Suppressor macrophage (primary cell): ENCODE measurements at places on chromosomes 12 and 14.

DNA sequence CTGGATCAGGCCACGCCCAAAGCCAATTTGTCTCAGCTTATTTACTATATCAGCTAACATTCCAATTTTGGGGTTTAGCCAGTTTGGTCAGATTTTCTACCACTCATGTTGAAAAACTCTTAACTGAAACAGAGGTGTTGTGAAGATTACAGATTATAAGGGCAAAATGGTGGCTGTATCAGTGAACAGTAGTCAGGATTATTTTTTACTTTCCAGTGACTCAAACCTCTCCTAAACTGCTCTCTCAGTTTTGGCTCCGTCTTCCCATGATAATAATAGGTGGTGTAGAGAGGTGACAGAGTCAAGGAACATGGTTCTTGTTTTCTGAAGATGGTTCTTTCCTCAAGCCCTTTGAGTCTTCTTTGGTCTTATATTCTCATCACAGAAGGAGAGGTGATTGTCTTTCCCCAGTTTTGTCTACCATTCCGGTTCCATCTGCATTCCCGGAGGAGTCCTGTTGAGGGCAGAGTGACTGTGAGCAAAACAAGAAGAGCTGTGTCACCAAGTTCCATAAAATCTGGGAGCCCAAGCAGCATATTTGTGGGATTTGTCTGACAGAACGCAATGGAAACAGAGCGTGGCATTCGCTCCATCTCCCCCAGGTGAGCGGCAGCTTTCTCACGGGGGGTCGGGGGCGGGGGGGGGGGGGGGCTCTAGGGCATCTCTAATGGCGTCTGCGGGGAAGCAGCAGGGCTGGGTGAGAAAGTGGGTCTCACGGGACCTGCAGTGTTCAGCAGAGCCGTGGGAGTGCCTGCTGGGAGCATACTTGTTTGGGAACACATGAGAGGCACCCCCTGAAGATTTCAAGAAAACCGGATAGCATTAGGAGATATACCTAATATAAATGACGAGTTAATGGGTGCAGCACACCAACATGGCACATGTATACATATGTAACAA is 59.1 kb downstream of the TBC1D30 start:
- no peak for DNase-seq

DNA sequence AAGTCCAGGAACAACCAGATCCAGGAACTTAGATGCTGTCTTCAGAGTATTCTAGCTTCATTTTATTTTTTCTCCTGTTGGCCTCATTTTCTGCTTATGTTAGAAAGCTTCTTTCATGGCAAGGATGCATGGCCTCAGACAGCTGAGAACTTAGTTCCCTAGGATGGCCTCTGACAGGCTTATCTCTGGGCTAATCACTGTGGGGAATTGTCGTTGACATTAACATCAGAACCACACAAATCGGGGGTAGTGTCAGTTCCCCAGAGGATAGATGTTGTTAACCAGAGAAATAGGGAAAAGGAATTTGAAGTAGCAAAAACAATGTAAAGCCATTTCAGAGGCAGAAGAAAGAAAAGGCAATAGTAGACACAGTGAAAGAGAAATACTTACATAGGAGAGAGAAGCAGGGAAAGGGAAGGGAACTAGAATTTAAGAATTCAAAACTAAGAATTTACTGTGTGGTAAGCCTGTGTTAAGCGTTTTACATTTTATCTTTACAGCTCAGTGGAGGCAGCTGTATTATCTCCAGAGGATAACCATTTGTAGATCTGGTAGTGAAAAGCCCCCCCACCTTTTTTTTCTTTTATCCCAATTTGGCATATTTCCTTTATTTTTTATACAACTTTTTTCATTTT is 21.8 kb downstream of the FUT8 start:
- no peak for DNase-seq

DNA sequence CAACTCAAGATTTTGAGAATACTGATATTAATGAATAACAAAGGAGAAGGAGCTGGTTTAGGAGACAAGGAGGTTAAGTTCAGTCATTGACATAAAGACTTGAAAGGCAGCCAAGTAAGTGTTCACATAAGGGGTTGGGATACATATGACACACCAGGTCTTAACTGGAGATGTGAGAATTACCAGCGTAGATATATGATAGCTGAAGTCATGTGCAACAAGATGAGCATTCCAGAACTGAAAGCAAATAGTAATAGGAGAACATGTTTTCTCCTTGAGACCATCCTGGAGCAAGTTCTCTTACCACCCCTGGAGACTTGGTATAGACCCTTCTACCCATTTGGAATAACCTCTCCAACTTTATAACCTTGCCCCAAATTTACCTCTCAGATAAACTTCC is 43.3 kb upstream of the NPFF start:
- DNase-seq: no peak

DNA sequence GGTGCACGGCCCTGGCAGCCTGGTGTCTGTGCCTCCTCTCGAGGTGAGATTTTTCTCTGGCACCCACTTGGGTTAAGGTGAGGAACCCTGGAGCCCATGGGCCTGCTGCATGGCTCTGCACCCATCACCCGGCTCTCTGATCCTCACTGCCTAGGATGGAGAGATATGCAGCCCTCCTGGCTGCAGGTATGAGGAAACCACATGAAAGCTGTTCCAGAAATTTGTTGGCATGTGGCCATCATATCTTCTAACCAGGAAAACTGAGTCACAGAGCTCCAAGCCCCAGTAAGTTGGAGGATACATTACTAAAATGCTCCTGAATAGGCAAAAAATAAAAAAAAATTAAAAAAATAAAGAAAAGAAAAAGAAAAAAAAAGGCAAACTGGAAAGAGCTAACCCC is 39.3 kb upstream of the DDX11 start:
- no peak for DNase-seq

GRCh38 chr14:90848944-90849731 is 32.9 kb upstream of the TTC7B start:
- no peak for DNase-seq

GRCh38 chr14:104665114-104665656 is 24.2 kb upstream of the INF2 start:
- no peak for DNase-seq

DNA sequence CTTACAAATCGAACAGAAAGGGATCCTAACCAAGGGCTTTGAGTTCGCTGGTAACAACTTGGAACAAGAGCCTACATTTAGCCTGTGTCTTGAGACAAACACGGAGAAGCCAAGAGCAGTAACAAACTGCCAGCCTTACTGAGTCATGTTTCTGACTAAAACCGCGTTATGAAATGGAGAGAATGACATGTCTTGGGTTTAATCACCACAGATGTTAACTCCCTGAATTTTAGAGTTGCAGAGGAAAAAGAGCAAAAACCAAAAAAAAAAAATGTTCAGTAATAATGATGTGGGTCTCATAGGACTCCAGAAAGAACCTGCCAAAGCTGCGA is 1.0 kb downstream of the BLTP3B start:
- peak; percentile 64 for DNase-seq

- no peak for DNase-seq
These were observed 13.0 kb downstream of the ZFP36L1 start for GRCh38 chr14:68779761-68780323.

- no peak for DNase-seq
These were observed 1.0 kb downstream of the ITPK1 start for GRCh38 chr14:93114713-93115068.

GRCh38 chr14:34065236-34065635 is 114.4 kb upstream of the EGLN3 start:
- no peak for DNase-seq

DNA sequence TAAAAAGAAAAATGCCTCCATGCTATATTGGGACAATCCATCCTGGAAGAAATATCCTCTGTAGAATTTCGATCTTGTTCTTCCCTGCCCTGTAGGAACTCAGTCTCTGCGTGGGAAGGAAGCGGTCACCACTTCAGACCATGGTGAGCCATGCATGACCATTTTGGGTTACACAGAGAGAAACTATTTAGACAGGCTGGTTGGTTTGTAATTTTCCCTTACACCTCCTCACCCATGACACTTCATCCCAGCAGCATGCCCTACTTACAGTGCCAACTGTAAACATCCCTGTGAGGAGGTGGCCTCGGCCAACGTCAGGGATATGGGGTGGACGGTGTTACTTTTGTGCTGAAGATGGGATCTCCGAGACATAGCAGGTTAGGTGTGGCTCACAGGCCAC is 121.4 kb downstream of the SMOC1 start:
- DNase-seq: no peak

DNA sequence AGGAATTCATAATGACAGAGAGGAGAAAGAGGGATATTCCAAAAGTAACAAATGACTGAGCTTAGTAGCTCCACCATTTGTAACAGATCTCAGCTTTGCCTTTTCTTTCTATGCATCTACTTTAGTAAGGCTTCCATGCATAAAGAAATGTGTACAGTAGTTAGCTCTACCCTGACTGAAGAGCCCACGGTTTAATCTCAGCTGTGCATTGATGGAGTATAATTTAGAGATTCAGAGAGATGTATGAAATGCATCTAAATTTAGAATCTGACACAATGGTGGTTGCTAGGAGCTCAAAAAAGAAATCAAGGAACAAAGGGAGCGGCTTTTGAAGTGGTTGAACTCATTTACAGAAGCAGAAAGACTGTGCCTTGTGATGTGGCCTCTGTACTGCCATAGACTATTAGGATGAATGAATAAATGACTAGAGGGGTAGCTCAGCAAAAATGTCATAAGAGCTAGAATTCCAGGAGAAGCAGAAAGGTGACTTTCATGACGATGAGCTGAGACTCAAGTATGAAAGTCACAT is 838.6 kb downstream of the RPS29 start:
- DNase-seq: no peak

DNA sequence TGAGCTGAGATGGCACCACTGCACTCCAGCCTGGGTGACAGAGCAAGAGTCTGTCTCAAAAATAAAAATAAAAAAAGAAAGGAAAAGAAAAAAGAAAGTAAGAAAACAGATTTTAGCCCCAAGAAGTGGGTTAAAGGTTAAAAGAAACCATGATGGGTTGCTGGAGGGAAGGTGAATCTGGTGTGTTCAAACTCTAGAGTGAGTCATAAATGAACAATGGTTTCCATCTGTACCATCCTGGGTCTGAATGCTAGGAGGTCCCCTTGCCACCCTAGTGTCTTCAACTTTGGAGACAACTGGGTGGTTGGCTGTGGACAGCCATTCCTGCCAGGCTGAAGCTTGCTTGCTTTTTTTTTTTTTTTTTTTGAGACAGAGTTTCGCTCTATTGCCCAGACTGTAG is 1.6 kb upstream of the RPS26 start:
- DNase-seq: no peak

- no peak for DNase-seq
These were observed 11.2 kb downstream of the HECTD4 start for GRCh38 chr12:112370868-112371510.

GRCh38 chr12:9869307-9870161 is at the start of gene CLEC2B:
Gene CLEC2B, minus strand, starts transcription at chr12:9869354.
- peak; percentile 51 for DNase-seq

- no peak for DNase-seq
These were observed 176.1 kb downstream of the DAD1 start for GRCh38 chr14:22412926-22413411.

DNA sequence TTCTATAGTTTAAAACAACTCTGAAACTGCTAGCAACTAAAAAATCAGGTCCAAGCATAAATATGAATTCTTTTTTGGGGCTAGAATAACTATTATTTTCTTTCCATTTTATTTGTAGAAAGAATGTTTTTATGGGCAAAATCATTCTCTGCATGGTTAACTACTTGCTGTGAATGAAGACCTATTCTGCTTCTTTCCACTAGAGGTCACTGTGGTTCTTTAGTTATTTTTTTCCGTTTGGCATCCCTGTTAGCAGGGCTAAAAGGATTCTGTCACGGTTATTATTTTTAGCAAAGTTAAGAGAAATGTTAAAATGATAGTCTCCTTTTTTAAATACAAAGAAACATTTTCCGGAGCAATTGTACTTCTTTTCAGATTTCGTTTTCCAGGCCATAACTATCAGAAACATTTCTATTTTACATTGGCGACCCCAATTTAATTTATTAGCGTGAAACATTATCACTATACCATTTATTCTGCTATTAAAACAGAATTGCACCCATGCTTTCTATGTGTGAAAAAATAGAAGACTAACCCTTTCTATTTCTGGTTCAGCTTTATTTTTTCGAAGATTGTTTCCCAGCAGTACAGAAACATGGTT is 404.8 kb downstream of the ATP23 start:
- DNase-seq: peak; percentile 43

DNA sequence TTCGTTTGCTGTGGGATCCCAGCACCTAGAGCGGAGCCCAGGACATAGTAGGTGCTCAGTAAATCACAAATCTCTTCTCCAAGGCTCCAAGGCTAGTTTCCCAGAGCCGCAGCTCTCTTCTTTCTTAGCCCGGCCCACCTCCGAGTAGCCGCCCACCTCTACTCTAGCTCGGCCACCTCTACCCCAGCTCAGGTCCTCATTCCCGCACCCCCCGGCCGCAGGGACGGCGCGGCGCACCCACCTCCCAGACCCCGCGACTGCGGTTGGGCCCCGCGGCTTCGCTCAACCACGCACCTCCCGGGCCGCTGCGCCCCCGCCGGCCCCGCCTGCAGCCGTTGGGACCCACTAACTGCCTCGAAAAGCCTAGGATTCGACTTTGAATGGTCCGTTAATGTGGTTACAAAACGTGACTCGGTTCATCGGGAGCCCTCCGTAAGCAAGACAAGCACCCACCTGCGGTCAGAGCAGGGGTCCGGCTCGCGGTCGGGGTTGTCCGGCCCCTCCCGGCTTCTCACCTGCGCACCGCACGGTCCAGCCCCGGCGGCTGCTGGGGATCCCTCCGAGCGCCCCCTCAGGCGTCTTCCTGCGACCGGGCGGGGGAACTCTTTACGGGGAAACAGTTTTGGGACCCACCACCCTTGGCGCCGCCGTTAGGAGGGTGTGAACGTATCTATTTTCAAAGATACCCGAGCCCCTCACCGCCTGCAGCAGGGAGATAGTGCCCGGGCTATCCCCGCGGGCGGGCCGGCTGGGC is at the start of gene SLC2A14:
SLC2A14 (minus strand) TSS at position 350 of the 754 bp plus-strand sequence. CDS start 3,035 bp downstream, outside the sequence.
- no peak for DNase-seq
